A549 treated with CORT108297 at 1 μM for 4 hours (cell line): ENCODE measurements at places on chromosomes 5 and 9. TPM values are rescaled to one million over a fixed set of nuclear protein-coding genes. Genes with fewer than 3 reads are reported as not detected.

MCTP1 gene
- 7.4 to 11.1 TPM (median 10.1 TPM) in 5 replicates for total RNA-seq

EIF4EBP3 gene
- 0.44 to 2.1 TPM (median 1.7 TPM) in 5 replicates for total RNA-seq

NEUROG1 gene
- total RNA-seq: not detected in 5 replicates

CCNO gene
- 5.2 to 9.9 TPM (median 9.5 TPM) in 5 replicates for total RNA-seq

FOXD4L6 gene
- total RNA-seq: 0.06 TPM in 1 of 5 replicates, not detected in the others
